Keratinocyte (primary cell): ENCODE measurements at places on chromosomes 3 and 15.
A peak's percentile ranks its signal among the peaks of the same experiment; 100 is the strongest.

DNA sequence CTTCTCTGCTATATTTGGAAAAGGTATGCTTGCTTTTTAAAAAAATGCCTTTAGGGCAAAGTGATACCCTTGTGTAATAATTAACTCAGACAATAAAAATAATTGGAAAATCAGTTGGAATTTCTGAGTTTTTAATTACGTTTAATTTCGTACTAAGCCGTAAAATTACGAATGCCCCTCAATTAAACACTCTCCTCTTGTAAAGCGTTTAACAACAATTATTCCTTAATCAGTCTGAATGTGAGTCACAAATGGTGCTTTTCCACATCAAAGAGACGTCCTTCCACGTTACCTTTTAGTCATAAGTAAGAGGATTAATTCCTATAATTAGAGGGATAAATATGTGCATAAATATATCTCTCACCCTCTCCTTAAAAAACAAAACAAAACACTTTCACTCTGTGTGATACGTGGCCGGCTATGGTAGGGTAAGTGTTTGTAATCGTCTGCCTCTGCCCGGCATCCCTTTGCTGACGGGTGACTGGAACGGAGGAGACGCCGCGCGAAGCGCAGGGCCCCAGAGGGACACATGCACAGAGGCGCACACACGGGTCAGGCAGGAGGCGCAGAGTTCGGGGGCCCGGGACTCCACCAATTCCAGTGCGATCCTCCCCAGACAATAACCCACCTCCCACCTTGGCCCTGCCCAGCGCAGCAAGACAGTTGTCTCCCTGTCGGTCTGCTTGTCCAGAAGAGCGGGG, 9.7 kb upstream of the MEIS2 start:
- DNase-seq: no peak

DNA sequence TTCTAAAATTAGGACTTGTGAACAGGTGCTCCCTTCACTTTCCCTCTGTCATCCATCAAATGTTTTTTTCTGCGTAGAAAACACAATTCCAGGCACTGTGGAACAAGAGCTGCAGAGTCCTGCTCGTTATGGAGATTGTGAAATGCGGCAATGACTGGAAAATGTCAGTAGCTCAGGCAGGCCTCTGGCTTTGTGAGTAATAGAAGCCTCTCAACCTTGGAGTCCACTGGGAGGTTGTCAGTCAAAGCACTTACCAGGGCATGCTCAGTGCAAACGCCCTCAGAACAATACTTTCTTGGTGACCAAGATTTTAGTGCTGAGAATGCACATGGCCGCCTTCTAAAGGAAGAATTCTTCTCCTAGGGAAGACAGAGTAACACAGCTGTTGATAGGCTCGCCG, 26.7 kb upstream of the MED12L start:
- DNase-seq: no peak

DNA sequence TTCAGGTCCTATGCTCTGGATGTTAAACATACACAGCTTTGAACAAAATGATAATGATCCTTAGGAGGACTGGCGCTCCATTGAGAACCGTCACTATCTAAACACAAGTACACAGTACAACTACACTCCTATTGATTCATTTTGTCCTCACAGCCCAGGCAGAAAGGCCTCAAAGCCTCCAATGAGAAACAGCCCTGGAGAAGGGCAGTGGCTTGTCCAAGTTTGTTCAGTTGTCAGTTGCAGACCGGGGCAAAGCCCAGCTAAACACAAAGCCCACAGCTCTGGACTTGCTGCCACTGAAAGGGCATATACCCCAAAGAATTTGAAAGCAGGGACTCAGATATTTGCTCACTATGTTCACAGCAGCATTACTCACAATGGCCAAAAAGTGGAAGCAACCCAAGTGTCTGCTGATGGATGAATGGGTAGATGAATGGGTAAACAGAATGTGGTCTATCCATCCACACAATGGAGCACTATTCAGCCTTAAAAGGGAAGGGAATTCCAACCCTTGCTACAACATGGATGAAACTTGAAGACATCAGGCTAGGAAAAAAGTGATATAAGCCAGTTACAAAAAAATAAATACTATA, 34.7 kb downstream of the NUP210 start:
- DNase-seq: no peak

GRCh38 chr3:184110316-184110725, 13.5 kb downstream of the HTR3E start:
- no peak for DNase-seq

GRCh38 chr3:62013951-62014350, 359.4 kb downstream of the FEZF2 start:
- no peak for DNase-seq

DNA sequence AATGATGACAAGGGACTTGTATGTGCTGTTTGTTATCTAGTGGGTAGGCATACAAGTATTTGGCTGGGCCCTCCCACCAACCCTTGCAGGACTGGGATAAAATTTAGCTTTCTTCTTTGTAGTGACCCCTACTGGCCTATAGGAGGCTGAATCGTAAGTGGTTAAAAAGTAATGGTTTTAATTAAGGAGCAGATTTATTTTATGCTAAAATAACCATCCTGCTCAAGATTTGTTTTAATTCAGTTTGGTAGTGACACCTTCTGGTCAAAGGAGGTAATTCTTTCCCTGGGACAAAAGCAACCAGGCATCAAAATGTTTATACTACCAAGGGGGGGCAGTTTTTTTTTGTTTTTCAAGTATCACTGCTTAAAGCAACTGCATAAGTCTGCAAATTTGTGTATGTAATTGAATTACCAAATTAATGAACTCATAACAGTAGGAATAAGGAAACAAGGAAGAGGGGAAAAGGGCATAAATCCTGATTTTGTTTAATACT, 70.7 kb downstream of the TOP2B start:
- peak; percentile 38 for DNase-seq

DNA sequence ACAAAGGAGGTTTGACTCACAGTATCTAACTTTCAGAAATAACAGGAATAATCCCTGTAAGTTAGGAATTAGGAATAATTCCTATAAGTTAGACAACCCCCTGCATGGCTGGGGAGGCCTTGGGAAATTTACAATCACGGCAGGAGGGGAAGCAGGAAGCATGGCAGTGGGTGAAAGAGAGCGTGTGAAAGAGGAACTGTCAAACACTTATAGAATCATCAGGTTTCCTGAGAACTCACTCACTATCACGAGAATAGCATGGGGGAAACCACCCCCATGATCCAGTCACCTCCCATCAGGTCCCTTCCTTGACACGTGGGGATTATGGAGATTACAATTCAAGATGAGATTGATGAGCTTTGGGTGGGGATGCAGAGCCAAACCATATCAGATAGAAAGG, 385.5 kb downstream of the IL20RB start:
- DNase-seq: no peak

DNA sequence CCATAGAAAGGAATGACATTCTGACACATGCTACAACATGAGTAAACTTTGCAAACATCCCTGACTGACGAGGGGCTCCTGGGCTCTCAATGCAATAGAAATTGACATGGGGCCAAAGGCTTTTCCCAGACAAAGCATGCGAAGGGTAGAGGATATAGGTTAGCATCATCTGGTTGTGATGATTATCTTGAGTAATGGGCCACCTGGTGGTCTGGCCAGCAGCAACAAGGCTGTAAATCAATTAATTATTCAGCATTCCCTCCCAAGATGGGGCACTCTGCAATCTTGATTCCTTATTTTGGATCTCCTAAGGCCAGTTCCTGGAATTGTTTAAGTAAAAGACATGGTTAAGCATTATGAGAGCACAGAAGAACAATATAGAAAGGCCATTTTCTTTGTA, 99.2 kb downstream of the AGBL1 start:
- DNase-seq: no peak

GRCh38 chr3:172515130-172515918, 7.9 kb downstream of the TNFSF10 start:
- DNase-seq: no peak

DNA sequence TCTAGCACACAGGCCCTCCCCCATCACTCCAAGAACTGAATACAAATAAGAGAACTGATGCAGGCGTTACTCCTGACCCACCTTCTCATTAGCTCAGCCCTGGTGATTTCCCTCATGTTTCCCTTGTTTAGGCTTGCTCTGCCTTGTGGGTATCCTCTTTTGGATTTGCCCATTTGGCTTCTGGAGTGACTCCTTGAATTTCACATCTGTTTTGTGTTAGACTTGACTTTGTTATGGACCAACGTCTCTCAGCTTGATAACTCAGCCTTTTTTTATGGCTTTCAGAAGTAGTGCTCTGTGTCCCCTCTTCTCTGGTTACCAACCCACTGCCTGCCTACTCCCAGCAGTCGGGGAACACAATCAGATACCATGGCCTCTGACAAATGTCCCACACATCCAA, 11.3 kb upstream of the TMOD3 start:
- no peak for DNase-seq

- no peak for DNase-seq
Measured at GRCh38 chr3:156175570-156175969, 55.2 kb downstream of the KCNAB1 start.

- DNase-seq: no peak
Measured at GRCh38 chr3:113039546-113039945, 48.8 kb downstream of the GTPBP8 start.

DNA sequence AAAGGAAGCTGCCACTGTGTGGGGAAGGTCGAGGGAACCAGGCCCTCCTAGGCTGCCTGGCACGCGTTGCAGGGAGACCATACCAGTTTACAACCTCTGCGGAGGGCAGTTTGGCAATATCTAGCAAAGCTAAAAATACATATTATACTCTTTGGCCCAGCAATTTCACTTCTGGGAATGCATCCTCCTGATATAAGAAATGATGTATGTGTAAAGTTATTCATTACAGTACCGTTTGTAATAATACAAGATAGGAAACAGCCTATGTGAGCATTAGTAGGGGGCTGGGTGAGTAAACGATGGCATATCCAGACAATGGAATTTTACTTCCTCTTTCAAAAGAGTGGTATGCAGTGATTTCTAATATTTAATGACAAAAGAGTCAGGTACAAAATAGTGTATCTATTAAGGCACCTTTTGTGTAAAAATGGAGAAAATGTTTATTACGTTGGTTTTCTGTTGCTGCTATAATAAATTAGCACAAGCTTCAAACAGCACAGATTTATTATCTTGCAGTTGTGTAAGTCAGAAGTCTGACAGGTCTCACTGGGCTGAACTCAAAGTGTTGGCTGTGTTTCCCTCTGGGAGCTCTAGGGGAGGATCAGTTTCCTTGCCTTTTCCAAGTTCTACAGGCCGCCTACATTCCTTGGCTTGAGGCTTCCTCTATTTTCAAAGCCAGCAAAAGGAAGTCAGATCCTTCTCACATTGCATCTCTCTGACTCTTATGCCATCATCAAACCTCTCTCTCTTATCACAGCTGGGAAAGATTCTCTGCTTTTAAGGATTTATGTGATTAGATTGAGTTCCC, 9.0 kb downstream of the APOD start:
- DNase-seq: no peak

- no peak for DNase-seq
Measured at GRCh38 chr3:55165704-55166405, 238.0 kb upstream of the LRTM1 start.

GRCh38 chr3:124878561-124879336, 8.4 kb downstream of the ITGB5 start:
- peak; percentile 72 for DNase-seq
